ENCODE measurements at places on chromosomes 7 and 10.

GRCh38 chr7:21942955-21943354, 2.7 kb downstream of the CDCA7L start:
- no peak for DNase-seq

- DNase-seq: no peak
These were observed 151.2 kb downstream of the TCERG1L start for GRCh38 chr10:131160219-131160875.

- no peak for DNase-seq
These were observed 649 bp downstream of the SCD start for GRCh38 chr10:100347568-100348195.

DNA sequence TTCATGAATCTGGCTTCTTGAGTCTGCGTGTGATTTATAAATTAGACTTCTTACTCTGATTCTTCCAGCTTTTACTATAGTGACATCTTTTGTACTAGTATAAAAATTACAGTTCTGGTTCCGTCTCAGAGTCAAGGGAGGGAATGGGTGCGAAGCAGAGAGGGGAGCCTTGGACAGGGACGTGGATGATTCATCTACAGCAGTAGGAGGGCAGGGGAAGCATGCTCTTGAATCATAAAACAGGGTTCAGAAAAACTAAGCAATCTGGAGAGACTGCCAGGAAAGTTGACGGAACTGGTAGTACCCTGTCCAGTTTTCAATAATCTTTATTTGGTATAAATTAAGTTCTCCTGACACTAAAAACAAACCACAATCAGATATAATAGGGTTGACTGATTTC, 58.1 kb downstream of the ITGA8 start:
- no peak for DNase-seq

- no peak for DNase-seq
These were observed 27.2 kb downstream of the CHST15 start for GRCh38 chr10:124066126-124066700.

DNA sequence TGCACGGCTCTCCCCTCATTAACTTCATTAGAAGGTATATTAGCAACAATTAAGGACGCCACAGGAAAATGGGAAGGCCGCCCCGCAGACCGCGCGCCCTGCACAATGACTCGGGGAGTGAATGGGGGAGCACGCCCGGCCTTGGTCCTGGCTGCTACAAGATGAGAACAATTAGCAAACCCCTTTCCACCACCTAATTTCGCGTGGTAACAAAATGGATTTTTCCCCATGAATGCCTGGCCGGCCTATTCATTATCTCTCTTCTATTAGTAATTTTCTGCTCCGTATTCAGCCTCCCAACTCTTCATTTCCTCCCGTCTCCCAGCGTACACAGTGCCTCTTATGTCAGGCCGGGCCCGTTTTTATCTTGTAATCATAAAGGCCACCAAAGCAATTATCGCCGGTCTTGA, 346.9 kb downstream of the DNAJB6 start:
- no peak for DNase-seq

DNA sequence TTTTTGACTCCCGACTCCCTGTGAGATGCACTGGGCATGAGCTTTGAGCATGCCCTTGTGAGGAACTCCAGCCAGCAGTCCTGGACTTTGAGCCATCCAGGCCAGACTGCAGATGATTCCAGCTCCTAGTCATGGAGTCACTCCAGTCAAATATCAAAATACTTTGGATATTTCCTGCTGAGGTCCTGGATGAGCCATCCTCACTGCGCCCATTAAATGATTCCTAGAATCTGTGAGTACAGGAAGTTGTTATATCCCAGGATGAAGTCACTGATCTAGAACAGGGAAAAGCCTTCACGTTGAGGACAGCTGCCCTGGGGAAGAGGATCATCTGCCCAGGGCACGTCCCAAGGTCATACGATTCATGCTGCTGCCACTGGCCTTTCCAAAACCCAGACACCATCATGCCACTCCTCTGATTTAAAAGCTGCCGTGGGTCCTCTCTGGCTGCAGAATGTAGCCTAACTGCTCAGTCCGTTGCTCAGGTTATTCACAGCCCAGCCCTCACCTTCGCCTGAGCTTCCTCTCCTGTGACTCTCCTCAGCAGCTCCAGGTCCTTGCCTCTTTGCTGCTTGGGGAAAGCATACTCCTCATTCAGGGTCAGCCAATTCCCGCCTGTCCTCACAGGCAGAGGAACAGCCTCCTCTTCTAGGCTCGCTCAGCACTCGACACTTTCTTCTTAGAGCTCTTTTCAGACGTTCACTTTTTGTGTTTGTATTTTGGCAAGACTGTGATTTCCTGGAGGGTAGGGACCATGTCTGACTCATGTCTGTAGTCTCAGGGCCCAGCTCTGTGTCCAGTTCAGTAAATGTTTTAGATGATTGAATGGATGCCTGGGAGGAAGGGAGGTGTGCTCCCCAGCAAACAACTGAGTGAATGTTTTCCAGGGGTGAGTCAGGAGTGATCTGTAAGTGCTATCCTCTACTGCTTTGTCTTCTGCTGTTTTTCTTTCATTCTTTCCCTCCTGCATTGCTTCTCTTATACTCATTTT, 157.8 kb downstream of the SNX10 start:
- no peak for DNase-seq

DNA sequence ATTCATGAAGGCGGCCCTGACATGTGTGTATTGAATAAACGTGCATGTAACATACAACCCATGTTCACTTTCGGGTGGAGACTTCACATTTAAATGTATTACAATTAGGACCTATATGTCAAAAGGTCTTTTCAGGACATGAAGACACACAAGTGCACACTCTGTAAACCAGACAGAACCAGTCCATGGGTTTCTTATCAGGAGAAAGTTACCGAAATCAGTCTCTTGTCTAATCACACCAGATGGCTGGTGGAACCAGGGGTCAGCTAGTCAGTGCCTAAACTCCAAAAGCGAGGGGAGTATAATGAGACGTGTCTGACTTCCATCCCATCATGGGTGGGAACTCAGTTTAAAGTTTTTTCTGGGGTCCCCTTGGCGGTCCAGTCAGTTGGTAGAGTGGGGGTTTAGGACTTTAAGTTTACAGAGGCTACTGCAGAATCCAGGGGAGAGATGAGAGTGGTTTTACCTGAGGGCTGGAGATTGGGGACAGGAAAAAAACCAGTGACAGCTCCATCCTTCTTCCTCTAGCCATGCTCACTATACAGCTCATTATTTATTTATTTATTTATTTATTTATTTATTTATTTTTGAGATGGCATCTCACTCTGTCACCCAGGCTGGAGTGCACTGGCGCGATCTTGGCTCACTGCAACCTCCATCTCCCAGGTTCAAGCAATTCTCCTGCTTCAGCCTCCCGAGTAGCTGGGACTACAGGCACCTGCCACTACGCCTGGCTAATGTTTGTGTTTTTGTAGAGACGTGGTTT, 251.3 kb upstream of the LYZL1 start:
- DNase-seq: no peak

DNA sequence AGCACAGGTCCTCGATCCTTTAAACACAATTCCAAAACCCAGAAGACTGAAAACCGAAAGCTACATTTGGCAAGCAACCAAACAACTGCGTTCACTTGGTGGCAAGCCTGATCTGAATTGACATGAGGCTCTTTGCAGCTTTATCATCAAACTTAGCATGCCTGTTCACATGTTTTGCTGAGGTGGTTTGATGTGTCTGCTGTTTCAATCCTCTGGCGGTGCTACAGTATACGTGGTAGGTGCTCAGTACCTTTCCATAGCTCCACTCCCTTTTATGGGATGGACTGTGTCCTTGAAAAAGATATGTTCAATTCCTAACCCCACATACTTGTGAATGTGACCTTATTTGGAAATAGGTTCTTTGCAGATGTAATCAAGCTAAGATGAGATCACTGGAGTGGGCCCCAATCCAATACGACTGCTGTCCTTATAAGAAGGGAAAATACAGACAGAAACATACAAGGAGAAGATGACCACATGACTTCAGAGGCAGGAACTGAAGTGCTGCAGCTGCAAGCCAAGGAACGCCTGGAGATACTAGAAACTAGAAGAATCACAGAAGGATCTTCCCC, 33.4 kb downstream of the CCDC6 start:
- no peak for DNase-seq

GRCh38 chr10:69142983-69143382, 19.0 kb downstream of the VPS26A start:
- no peak for DNase-seq

- no peak for DNase-seq
These were observed 780.0 kb downstream of the SORCS1 start for GRCh38 chr10:106384496-106384895.

- DNase-seq: no peak
These were observed 66.5 kb upstream of the EN2 start for GRCh38 chr7:155391414-155391813.

DNA sequence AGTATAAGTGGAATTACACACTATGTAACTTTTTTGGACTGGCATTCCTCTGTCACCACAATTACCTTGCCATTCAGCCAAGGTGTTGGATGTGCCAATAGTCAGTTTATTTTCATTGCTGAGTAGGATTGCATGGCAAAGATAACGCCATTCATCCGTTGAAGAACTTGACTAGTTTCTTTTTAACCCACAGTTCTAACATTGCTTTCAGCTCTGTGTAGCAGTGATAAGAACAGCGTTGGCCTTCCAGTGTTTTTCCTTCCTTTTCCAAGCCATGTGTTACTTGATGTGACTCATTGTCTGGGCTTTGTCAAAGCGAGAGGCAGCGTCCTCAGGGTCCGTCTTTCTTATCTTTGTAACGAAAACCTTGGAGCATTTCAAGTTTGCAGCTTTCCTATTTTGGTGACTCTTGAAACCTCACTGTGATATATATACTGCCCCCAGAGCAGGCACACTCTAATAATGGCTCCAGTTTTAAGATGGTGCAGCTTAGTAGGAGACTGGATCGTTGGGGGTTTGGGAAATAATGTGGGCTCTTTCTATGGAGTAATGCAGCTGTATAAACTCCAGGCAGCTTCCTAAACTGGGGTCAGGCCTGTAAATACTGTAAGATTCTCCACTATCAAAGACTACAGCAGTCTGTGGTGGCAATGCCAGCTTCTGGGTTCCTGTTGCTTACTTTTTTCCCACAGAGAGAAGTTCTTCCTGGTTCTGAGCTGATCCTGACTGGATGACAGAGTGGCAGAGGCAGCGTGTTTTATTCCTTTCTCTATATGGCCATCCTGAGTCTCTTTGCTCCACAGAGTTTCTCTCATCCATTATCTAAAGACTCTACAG, 41.7 kb downstream of the AKR1E2 start:
- DNase-seq: no peak

- DNase-seq: peak; percentile 43
These were observed at the start of gene HSPB1 for GRCh38 chr7:76302347-76303201. HSPB1 (plus strand) TSS chr7:76302673; CDS start chr7:76302713, 40 bp downstream.

GRCh38 chr10:114616103-114616502, 42.0 kb downstream of the ABLIM1 start:
- DNase-seq: no peak

DNA sequence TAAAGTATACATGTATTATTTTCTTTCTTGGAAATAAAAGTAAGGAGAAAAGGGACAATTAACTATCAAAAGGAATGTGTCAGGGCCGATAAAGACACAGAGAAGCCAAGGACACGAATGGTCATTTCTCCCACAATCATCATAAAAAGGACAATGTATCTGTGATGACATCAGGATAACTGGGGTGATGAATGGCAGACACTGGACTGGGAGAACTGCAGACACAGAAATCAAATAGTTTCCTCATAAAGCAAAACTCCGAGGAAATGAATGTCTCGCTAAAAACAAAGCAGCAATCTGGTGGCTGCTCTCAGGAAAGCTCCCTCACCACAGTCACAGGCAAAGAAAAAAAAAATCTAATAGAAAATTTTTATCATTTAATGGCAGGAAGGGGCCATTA, 69.3 kb upstream of the NPY start:
- no peak for DNase-seq

DNA sequence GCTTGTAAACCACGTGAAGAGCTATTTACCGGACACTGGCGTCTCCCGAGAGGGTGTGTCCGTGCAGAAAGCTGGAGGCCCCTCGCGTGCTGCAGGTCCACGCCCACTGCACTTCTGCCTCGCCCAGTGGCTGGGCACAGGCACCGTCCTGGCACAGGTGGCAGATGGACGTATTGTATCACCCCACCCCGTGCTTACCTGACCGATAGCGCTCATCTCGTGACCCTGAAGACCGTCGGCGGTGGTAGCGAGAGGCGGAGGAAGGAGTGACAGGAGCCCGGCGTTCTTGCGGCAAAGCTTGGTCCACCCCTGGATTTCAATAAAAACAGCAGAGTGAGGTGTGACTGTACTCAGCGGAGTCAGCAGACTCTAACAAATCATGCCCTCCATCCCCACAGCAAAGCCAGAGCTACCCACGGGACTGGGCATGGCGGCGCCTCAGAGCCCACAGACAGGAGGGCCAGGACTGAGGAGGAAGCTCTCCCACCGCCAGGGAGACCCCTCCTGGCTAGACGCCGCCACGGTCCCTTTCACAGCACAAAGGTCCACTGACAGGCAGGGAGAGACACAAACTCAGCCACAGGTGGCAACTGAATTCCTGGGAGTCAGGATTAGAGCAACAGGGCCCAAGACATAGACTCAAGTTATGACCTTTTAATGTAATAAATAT, 217.1 kb downstream of the DIP2C start:
- DNase-seq: no peak

DNA sequence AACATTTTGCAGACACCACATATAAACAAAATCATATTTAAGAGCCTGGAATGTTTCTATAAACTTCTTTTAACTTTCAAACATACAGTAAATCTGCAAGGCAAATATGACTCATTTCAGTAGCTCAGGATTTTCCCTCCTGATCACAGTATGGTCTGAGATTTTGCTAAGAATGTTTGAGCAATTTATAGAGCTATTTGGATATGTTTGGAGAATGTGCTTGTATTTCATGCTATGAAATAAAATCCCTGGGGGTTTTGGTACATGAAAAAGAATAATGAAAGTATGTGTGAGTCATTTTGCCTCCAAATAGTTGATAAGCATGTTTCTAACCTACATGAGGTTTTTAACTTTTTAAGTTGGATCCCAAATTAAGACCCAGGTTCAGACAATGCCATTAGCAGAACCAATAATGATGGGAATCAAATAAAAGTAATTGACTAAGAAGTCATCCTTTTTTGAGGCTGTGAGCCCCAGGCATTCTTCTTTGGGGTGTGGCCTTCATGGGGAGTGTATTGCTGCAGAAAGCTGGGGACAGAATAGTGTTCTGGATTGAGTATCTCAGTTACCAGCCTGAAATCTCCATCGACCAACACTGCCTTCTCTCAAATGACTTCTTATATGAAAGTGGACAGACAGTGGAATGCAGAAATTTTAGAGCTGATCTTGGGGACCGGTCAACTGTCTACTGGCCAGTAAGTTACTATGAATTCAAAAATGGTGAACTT, 66.1 kb upstream of the AGBL3 start:
- no peak for DNase-seq

GRCh38 chr7:33849004-33849403, 56.3 kb upstream of the BMPER start:
- no peak for DNase-seq

DNA sequence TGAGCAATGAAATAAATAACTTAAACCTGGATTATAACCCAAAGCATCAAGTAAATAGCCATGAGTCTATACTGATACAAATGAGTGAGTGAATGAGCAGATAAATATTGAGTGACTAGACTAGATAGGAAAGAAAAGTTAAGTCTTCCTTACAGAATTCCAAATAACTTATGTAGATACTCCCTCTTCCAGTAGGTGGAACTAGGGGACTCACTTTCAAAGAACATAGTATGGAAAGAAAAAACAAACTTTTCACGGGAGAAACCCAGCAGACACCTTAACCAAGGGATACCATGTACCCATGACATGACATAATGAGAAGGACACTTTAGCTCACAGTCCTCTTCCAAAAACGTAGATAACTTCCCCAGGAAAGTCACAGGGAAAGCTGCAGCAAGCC, 32.2 kb downstream of the CSGALNACT2 start:
- DNase-seq: no peak

All from stimulated activated CD4-positive, alpha-beta T cell treated with anti-CD3 and anti-CD28 coated beads, Interleukin-15, amount 100 ng/mL, for 1 hour (primary cell).